Hindlimb muscle (tissue), 1 donor: ENCODE measurements at places on chromosomes 12 and 14. TPM values are rescaled to one million over a fixed set of nuclear protein-coding genes. Genes with fewer than 3 reads are reported as not detected.

Gene PRH2
- not detected for polyA plus RNA-seq

Gene BCAT1
- 39.8 TPM for polyA plus RNA-seq

Gene P3H3
- polyA plus RNA-seq, result 29.7 TPM

- DNase-seq, result no peak
These were observed 202.3 kb downstream of the GXYLT1 start for GRCh38 chr12:41942354-41942753.

DNA sequence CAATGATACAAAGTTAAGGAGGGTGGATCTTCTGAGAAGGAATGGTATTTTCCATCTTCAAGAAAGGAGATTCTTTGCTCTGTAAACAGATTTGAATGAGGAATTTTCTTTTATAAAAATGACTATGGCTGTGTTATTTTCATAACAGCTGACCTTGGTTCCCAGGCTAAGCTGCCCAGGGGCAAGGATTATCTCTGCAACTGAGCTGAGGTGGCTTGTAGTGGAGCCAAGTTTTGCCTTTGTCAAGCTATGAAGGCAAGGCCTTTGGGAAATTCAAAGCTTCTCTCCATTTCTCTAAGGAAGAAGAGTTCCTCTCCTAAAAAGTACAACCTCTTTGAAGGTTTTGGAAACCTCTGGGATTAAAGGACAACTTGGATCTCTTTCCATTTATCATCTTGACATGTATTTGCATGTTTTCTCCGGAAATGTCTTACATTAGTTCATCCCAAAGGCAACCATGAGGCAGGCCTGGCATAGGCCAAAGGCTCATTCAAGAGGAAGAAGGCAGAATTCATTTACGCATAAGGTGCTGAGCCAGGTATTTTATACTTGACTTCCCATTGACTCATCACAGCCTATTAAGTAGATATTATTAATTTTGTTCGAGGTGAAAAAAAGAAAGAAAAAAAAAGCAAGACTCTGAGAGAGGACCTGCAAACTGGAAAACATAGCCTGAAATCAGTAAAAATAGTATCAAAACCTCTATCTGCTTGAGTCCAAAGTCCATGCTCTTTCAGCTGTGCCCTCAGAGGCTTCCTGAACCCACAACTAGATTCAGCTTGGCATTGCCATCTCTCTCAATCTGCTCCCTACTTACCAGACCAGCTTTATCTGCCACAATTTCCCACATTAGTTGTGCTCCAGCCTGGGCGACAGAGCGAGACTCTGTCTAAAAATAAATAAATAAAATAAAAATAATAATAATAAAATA, 24.0 kb upstream of the CKAP4 start:
- no peak for DNase-seq

DNA sequence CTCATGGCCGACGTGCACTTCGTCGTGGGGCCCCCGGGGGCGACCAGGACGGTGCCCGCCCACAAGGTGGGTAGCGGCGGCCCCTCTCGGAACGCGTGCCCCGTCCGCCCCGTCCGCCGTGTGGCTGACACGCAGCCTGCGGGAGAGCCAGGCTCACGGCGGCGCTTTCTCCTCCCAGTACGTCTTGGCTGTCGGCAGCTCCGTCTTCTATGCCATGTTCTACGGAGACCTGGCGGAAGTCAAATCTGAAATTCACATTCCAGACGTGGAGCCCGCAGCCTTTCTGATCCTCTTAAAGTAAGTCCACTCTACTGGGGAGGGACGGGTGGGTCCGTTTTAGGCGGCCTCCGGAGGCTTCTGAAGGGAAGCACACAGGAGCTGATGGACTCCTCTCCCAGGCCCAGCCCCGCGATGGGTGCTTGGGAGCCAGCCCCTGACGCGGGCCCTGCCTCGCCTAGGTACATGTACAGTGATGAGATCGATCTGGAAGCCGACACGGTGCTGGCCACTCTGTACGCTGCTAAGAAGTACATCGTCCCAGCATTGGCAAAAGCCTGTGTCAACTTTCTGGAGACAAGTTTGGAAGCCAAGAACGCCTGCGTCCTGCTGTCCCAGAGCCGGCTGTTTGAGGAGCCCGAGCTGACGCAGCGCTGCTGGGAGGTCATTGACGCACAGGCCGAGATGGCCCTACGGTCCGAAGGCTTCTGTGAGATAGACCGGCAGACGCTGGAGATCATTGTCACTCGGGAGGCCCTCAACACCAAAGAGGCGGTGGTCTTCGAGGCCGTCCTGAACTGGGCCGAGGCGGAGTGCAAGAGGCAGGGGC, 1.1 kb downstream of the BTBD6 start:
- DNase-seq, result no peak

GRCh38 chr12:131384544-131384855, 326.4 kb upstream of the SFSWAP start:
- no peak for DNase-seq

GRCh38 chr14:51534610-51535011, 117.1 kb upstream of the FRMD6 start:
- DNase-seq, result no peak

DNA sequence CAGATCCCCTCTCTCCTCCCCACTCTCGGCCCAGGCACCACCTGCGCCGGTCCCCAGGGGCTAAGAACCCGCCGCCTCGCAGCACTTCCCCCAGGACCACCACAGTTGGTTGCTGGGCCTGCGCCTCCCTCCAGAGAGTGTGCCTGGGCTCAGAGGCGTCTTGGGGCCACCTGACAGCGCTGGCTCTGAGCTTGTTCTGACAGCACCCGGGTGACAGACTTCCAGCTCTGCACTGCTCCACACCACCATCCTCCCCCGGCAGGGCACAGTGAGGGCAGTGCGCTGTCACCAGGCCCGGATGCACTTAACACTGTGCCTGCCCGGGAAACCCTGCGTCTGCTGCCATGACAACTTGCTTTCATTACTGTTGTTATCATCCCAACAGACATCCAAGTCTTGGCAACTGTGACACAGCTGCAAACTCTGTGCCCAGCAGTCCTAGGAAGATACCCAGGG, 6.6 kb downstream of the BRF1 start:
- DNase-seq, result no peak

DNA sequence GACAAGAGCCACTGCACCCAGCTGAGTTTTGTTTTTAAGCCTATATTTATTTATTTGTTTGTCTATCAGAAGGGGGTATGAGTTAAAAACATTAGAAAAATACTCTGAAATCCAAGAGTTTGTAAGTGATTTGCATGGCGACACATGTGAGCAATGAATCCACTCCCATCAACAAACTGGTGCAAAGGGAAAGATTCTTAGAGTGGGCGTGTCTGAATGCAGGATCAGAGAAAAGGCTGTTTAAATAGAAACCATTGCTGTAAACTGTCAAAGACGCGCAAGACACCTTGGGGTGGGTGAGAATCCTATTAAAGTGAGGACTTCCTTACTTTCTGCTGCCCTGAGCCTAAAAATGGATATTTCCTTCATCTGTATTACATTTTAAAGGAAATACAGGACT, 51.9 kb downstream of the ZFYVE26 start:
- no peak for DNase-seq
